ENCODE measurements at places on chromosomes 13 and 19.

DNA sequence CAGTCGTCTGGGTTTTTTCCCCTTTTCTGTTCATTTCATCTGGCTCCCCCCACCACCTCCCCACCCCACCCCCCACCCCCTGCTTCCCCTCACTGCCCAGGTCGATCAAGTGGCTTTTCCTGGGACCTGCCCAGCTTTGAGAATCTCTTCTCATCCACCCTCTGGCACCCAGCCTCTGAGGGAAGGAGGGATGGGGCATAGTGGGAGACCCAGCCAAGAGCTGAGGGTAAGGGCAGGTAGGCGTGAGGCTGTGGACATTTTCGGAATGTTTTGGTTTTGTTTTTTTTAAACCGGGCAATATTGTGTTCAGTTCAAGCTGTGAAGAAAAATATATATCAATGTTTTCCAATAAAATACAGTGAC lies 9.3 kb downstream of the CALM3 start:
- DNase-seq, result no peak

GRCh38 chr13:28636677-28637317 lies 22.1 kb upstream of the POMP start:
- DNase-seq, result peak; percentile 77

DNA sequence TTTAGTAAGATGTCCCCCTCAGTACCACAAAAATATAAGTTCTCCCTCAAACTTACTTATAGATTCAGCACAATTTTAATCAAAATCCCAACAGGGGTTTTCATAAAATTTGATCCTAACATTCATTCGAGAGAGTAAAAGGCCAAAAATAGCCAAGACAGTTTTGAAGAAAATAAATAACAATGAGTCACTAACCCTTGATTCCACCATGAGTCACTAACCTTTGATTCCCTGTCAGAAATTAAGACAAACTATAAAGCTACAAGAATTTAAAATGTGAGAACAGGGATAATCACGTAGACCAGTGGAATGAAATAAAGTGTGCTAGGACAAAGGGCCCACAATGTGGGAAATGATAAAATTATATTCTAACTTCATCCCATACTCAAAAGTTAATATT lies 320.3 kb downstream of the SUCLA2 start:
- DNase-seq, result no peak

DNA sequence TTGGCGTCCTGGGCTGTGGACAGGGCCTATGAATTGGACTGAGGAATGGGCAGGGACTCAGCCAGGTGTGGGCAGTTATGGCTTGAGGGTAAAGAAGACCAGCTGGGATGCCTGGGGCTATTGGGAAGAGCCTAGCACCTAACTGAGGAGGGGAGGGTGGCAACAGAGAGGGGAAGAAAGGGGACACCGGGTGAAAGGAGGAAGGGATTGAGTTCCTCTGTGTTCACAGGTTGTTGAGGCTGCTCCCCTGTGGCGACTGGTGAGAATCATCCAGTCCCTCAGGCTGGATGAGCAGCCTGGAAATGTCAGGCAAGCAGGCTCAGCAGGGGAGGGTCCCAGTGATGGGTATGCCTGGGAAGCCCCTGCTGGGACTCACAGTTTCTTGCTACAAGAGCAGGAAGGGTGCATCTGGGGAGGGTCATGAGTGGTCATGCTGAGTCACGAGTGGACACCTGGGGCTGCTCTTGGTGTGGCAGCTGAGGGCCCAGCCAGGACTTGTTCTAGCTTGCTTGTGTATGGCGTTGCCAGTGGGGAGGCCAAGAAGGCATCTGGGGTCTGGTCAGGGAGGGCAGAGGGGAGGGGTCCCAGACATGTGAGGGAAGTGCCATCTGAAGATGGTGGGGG lies 1.4 kb downstream of the ZNF324 start:
- no peak for DNase-seq

DNA sequence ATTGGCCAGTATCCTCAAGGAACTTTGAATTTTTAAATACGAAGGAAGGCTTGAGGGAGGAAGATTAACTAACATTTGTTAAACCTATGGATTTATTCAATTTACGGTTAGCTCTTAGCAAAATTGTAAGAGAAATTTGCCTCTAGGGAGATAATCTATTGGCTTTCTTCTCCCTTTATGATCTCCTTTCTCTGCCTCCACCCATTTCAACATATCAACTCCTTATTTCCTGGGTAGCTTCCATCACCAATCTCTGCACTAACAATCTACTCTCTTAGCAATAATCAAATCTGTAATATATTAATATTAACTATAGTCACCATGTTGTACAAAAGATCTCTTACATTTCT lies 233.9 kb upstream of the CSNK1A1L start:
- no peak for DNase-seq

DNA sequence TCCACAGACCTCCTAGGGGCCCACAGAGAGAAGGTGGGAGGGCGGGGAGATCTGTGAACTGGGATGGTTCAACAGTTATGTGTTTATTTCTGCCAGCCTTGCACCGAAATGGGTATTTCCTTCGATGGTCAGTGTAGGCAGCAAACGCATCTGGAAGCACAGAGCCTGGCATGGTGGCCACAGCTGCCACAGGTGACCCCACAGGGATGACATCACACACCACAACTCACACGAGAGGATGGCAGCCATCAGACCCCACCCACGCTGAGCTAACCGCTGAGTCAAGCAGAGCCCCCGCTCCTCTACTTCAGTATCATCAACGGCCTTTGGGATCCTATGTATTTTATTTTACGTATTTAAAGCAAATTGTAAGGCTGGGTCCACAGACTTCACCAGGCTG lies 37.4 kb downstream of the NAXD start:
- no peak for DNase-seq

DNA sequence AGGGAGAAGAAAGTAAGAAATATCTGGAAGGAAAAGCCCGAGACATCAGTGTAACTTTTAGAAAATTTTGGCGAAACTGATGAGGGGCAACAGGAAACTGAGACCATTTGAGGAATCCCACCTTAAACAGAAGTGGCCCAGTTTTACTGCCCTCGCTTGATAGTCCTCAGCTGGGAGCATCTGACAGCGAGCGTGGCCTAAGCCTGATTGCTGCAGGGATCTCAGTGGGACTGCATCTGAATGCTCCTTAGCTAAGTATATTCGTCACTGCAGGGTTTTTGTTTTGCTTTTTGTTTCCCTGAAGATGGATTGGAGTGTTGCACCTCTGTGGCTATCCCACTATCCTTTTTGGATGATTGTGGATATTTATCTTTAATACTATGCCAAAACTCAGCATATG lies 262.7 kb upstream of the KLHL1 start:
- DNase-seq, result peak; percentile 28
